Calu3 (cell line): ENCODE measurements at places on chromosomes 5 and 9. TPM values are rescaled to one million over a fixed set of nuclear protein-coding genes. Genes with fewer than 3 reads are reported as not detected.

The PJA2 gene
- total RNA-seq: 81.0 and 89.0 TPM in 2 replicates

The PPP1R2B gene
- total RNA-seq: not detected in 2 replicates

The BRD8 gene
- total RNA-seq: 120 and 124 TPM in 2 replicates

The SPAAR gene
- total RNA-seq: not detected in 2 replicates

The HRH2 gene
- total RNA-seq: not detected in 2 replicates
